LHCN-M2 (cell line): ENCODE measurements at places on chromosomes 11 and 22. TPM values are rescaled to one million over a fixed set of nuclear protein-coding genes. Genes with fewer than 3 reads are reported as not detected.

SLC22A8 gene
- total RNA-seq = not detected in 2 replicates

- no peak for DNase-seq
Observed at GRCh38 chr11:112348480-112349029, 87.9 kb upstream of the PLET1 start.

RFPL3 gene
- not detected in 2 replicates for total RNA-seq

DNA sequence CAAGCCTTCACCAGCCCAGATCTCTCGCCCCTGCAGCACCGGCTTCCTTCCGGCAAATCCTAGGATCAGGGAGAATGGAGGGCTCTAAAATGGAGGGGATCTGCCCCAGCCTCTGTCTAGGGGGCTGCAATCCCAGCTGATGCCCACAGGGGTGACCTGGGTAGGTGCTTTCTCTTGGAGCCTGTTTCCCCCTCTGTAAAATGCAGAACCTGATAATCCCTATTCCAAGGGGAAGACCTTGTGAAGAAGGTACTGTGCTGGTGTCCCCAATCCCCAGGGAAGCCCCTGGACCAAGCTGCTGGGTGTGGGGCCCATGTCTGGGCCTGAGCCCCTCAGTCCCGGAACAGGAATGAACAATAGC, 2.8 kb downstream of the EMID1 start:
- no peak for DNase-seq

DNA sequence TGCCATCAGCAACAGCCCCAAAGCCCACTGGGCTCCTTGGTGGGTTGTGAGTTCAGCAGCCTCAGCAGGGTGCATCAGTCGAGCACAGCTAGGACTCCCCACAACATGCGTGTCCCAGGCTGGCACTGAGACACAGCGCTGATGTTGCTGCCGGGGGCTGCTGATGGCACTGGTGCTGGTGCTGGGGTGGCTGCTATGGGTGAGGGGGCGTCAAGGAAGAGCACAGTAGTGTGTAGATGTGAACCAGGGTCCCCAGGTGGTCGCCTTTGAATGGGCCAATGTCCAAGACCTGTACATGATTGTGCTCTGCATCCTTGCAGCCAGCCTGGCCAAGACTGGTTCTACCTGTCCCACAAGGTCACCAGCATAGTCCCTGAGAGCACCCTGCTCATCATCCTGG, 121.3 kb upstream of the SERPIND1 start:
- DNase-seq = no peak

OPCML gene
- not detected in 2 replicates for total RNA-seq

NCF4 gene
- not detected in 2 replicates for total RNA-seq
